ENCODE measurements at places on chromosomes 2 and 18.

- DNase-seq: no peak
These were observed 156.1 kb upstream of the VRK2 start for GRCh38 chr2:57890464-57890863.

- no peak for DNase-seq
These were observed 65.8 kb upstream of the SLC35F5 start for GRCh38 chr2:113822087-113822815.

DNA sequence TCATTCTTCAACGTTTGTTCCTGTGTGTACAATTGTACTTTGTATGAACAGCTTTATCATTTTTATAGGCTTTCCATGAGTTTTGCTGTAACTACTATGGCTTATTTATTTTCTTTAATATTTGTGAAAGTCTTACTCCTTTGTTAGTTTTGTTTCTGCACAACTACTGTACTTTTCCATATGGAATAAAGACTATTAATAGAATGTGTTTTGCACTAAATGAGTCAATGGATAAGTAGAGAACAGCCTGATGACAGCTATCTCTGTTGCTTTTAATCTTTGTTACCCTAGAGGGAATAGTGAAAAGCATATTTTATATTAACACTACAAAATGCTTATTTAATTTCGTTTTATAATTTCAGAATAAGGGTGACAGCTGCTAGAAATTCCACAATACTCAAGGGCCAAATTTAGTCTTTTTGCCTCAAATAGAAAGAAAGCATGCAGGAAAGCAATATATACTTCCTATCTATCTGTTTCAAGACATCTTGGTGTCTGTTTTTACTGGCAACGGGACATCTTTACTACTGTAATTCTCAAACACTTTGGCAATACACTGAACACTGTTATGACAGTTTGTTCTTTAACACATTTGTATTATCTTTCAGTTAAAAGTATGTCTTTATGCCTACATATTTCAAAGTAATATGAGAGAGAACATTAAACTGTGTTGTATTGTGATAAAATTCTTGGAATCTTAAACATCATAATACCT, 53.9 kb downstream of the WDSUB1 start:
- DNase-seq: no peak

DNA sequence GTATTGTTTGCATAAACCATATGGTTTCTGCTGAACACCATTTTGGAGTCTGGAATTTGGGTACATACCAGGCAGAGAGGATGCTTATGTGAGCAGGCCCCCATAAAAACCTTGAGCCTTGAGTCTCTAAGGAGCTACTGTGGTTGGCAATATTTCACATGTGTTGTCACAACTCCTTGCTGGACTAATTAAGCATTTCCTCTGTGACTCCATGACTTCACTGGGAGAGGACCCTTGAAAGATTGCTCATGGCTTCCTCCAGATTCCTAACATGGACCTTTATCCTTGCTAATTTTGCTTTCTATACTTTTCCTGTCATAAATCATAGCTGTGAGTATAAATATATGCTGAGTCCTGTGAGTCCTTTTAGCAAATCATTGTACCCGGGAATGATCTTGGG, 7.6 kb upstream of the COQ10B start:
- no peak for DNase-seq

DNA sequence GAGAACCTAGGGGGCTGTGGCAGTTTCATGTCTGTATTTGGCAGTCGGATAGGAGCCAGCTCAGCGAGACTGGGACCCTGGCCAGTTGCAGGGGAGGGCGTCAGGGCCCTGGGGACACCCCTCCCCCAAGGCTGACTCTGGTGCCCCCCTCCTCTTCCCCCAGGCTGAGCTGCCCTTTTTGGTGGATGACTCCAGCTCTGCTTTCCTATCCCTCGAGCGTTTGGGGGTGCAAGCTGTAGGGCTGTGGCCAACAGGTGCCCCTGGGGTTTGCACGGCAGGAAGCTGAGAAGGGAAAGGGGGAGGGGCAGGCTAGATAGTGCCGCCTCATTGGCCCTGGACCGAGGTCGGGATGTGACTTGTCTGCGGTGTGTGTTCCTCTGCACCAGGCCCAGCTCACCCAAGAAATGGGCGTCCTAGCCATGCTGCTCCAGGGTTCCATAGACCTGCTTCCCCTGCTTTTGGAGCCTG, 26.4 kb downstream of the SPEG start:
- DNase-seq: peak; percentile 68

GRCh38 chr2:47091118-47091517, 64.0 kb downstream of the STPG4 start:
- no peak for DNase-seq

- no peak for DNase-seq
These were observed 7.4 kb downstream of the IL36A start for GRCh38 chr2:113012436-113013335.

DNA sequence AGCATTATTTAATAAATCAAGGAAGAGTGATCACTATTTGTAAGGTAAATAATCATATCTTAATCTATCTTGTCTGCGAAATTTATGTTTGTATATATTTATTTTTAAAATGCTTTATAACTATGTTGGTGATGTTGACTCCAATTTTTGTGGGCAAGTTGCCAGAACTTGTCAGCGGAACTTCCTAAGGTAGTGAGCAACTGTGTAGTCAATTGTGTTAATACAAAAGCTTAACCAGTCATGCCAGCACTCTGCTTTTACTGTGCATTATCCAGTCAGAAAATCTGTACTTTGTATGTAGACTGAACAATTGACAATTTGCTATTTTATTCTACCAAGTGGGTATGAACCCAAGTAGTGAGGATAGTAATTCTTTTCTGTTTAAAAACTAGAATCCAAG, 61.9 kb upstream of the RND3 start:
- DNase-seq: no peak

DNA sequence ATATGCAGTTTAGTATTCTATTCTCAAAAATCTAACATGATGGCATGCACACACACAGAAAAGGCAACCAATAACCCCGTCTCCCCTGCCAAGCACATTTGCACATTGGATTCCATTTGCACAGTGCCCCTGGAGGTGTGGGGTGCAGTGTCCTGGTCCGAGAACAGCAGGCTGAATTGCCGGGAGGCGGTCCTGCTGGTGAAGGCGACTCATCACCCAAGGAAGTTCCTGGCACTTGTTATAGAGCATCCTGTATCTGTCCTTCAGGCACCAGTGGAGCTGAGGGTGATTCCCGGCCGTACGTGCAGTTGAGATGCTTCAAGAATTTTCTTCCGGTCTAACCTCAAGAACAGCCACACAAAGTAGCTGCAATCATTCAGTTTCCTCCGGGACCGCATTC, 73.0 kb upstream of the RAB12 start:
- DNase-seq: no peak

- no peak for DNase-seq
These were observed 77.8 kb upstream of the B3GNT2 start for GRCh38 chr2:62118160-62118559.

DNA sequence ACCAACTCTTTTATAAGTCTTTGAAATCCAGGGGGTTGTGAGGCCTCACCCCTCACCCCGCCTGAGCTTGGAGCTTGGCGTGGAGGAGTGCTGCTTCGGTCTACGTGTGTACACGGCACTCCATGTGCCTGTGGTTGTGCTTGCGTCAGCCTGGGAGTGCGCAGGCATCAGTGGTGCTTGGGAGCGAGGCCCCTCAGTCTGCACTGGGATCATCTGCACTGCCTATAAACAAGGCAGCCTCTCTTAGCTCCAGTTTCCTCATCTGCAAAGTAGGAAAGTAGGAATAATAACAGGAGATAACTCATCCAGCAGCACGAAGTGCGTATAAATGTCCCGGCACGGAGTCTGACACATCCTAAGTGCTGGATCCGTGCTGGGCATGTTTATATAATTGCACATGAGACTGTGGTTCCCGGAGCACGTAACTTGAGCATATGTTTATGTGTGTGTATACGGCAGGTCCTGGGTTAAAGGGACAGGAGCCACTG, 1.2 kb downstream of the GYPC start:
- peak; percentile 84 for DNase-seq

DNA sequence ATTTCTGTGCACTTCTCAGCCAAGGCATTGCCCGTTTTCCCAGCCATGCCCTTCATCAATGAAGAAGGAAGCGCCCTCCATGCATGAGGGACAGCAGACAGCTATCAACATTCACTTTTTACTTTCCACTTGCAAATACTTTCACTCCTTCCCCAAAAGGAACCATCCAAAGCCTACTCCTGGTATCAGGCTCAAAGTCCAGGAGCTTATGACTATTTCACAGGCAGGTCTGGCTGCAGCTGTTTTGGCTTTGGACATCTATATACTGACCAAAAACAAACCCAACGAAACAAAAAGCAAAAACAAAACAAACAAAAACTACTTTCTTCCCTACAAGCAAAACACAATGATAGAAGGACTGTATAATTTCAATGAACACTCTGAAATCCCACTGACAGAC, 825.1 kb downstream of the RNF144A start:
- no peak for DNase-seq

- no peak for DNase-seq
These were observed 107.7 kb upstream of the PPP1CB start for GRCh38 chr2:28643911-28644334.

- no peak for DNase-seq
These were observed 44.4 kb downstream of the EN1 start for GRCh38 chr2:118803012-118803411.

DNA sequence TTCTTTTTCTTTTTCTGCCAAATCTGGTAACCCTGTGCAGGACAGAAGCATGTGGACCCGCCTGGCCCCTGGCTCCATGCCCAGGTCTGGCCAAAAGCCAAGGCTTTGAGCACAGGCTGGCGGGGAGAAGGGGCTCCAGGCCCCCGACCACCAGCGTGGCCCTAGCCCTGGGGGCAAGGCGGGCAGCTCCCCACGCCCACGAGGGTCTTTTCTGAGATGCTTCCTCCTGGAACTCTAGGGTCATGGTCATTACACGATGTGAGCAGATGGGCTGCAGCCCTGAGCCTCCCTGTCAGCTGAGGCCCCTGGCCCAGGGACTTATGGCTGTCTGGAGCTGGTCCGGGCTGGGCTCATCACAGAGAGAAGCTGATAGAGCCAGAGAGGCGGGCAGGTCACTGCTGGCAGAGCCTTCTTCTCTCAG, 5.7 kb upstream of the OTOS start:
- DNase-seq: no peak

GRCh38 chr2:237473878-237474441, 13.1 kb upstream of the MLPH start:
- DNase-seq: no peak

- no peak for DNase-seq
These were observed 28.9 kb downstream of the TOGARAM2 start for GRCh38 chr2:29009711-29010677.

DNA sequence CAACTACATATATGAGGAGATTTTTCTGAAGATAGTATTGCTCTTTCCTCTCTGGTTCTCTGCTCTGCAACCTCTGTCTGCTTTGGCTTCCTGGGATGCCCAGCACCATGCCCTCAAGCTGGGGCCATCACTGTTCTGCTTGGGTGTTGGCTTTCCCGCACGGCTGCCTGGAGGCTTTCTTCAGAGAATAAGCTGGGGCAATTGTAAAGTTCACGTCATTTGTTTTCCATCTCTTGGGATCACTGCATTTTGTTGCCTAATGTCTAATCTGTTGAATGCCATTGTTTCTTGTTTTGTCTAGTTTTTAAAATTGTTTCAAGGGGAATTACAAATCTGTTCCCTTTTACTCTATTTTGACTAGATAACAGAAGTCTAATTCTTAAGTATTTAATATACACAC, 437.3 kb upstream of the NRP2 start:
- DNase-seq: no peak

GRCh38 chr18:69883781-69884180, 63.9 kb downstream of the CD226 start:
- DNase-seq: no peak

- DNase-seq: no peak
These were observed 311.5 kb upstream of the GYPC start for GRCh38 chr2:126344493-126344892.

GRCh38 chr2:106758901-106759497, 127.0 kb downstream of the ST6GAL2 start:
- no peak for DNase-seq

DNA sequence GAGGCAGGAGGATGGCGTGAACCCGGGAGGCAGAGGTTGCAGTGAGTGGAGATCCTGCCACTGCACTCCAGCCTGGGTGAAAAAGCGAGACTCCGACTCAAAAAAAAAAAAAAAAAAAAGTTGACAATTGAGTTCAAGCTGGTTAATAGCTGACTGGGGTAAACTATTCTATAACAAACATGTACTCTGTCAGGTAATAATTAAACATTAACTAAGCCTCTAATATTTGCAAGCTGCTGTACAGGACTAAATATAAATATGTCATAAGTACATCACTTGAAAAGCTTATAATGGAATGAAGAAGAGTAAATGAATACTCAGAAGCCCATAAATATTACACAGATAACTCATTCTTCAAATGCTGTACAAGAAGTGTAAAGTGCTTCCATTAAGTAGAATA, 190.4 kb upstream of the CRIM1 start:
- DNase-seq: no peak

GRCh38 chr2:23602116-23602515, 217.1 kb downstream of the KLHL29 start:
- DNase-seq: no peak
